GM06990 (cell line): ENCODE measurements at places on chromosomes 2 and 18.

DNA sequence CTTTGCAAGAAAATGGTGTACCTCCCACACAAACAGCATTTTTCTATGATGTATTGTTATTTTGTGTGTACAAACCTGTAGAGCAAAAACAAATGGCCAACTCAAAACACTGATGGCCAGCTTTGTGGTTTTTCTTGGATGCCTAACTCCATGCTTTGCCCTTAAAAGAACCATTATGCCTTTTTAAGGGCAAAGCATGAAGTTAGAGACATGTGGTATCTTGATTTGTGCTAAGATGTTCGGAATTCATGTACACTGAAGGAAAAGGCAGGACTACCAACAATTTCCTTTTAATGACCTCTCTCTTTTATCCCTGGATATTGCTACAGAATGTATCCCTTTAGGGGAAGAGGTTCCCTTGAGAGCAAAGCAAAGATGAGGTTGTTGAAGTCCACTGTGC is 273.6 kb downstream of the SCG2 start:
- DNase-seq, result no peak

- no peak for DNase-seq
Observed at GRCh38 chr2:206082298-206082843, 3.6 kb downstream of the INO80D start.

DNA sequence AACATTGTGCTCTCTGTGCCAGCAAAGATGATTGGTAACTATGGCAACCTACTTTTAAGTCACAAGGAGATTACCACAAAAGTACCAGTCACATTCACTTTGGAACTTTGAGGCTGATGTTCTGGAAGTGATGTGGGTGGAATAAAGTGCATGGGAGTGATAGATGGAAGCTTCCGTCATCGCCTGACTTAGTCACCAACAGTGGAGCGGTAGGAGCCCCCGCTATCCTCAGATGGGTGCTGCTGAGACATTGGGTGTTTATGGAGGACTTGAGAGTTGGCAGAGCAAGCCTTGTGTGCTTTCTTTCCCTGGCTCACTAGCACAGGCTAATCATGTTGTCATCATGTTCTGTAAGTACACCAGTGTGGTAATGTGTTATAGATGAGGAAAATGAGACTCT is 4.6 kb downstream of the PPP1R7 start:
- DNase-seq, result no peak

GRCh38 chr2:53672881-53673522 is 94.6 kb upstream of the CHAC2 start:
- DNase-seq, result no peak

DNA sequence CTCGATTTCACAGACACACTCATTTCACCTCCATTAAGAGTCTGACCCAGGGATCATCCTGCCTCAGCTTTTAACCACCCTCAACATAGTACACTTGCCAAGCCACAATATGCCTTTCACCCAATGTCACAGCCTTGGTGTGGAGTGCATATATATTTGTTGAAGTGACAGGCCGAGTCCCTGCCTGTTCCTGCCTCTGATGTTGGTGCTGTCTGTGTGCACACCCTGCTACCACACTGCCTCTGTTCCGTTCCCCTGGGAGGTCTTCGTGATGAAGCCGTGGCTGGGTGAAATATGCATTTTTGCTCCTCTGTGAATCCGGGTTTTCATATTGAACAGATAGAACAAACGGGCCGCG is 90.3 kb downstream of the RNF144A start:
- no peak for DNase-seq

DNA sequence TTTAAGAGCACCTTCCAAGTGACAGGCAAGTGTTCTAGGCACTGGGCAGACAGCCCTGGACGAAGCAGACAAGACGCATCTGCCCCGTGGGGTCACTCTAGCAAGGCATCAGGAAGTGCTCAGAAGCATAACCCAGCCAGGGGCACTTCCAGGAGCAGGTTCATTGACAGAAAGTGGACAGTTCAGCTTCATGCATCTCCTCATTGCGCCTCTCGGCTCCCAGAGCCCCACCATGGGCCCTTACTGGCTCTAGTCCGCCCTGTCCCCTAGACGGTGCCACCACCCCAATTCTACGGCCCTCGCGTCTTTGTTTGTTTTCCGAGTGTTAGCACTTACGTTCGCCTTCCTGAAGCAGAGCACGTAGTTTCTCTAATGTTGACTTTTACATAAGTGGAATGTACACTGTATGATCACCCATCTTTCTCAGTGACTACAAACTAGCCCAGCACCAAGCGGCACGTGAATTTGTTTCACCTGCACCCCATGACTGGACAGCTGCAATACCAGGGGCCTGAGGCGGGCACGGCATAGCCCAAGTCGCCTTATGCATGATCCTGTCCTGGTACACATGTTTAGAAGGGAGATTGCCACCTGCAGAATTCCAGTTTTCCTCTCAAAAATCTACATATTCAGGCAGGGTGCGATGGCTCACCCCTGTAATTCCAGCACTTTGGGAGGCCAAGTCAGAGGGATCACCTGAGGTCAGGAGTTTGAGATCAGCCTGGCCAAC is 33.2 kb downstream of the SNED1 start:
- no peak for DNase-seq

DNA sequence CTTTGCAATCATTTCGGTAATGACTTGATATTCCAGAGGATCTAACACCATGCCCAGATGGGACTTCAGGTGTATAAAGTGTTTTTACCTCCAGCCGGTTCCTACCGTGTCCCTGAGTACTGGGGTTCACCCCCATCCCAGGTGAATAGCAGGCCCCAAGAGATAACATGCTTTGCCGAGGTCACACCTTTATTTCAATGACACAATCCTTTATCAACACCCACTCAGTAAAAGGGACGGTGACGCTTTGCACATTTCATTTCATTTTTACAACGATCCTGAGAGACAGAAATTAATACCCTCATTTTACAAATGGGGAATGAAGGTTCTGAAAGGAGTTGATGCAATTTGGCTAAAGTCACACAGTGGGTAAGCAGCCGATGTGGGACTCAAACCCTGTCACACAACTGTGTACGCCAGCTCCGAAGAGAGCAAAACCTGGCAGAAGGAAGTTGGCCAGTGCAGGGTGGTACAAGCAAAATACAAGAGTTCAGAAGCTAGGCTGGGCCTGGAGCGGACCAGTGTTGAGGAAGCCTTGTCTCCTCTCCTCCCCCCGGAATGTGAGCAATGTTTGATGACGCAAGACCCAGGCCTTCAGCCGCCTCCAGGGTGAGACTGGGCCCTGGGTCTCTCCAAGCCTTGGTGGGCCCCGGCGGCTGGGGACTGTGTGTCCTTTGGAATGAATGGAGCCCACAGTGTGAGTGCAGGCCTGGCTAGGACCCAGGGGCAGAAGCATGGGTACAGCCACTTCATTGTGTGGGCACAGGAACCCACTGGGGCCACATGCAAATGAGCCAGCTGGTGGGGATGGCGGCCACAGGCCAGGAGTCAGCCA is 139.6 kb upstream of the MYCN start:
- no peak for DNase-seq

DNA sequence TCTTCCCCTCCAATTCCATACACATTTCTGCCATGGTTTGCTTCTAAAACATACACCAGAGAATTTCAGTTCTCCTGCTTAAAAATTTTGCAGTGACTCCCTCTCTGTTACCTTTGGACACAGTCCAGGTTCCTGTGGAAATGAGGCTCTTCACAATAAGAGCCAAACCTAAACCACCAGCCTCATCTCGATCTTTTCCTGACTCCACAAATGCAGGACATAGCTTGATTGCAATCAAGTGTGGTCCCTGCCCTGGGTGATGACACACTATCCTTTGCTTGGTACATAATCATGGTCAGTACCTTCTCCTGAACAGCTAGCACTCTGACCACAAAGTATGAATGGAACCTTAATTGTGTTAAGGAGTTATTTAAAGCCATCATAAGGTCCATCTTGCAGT is 134.9 kb upstream of the CHAC2 start:
- DNase-seq, result no peak

DNA sequence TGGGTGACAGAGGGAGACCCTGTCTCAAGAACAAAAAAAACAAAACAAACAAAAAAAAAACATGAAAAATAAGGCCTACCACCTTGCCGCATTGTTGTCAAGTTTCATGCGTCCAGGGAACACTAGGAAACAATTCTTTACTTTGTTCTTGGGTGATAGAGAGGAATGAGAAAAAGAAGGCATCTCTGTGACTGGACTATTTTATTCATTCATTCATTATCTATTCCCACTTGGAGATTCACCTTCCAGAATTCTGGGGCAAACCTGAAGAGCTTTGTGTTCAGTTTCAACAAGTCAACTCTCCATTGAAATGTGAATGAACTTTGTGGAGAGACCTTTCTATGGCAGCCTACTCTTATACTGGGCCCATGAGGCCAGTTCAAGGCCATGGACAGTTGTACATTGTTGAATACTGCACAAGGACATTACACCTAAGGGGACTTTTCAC is 88.5 kb upstream of the NDUFV2 start:
- DNase-seq, result no peak

DNA sequence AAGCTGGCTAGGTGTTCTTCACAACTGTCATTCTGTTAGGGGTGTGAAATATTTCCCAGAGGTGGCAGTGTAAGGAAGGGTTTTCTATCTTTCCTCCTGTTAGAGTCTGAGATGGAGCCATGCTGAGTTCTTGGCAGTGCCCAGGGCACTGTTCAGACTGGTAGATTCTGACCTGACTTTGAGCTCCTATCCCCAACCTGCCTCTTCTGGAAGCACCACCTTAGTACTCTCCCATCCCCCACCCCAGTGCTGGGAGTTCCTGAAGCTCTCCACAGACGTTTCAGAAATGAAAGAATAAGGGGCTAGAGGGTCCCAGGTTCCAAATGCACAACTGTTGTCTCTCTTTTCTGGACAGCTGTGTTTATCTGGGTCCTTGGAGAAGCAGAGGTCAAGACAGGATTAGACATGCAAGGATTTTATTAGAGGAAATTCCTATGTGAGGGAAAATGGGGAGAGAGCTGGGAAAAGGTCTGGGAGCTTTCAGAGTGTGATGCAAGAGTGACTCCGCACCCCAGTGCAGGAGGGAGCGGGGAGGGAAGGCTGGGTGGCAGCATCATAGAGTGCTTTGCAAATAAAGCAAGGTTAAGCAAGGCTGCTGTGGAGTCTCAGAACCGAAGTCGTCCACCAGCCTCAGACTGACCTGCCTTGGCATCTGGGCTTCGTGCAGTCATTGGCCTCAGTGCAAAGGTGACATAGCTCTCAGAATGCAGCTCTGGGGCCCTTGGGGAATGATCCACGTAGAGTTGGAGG is 75.5 kb downstream of the SLC4A3 start:
- DNase-seq, result no peak

GRCh38 chr2:26503231-26503880 is 25.4 kb upstream of the OTOF start:
- DNase-seq, result peak; percentile 52

DNA sequence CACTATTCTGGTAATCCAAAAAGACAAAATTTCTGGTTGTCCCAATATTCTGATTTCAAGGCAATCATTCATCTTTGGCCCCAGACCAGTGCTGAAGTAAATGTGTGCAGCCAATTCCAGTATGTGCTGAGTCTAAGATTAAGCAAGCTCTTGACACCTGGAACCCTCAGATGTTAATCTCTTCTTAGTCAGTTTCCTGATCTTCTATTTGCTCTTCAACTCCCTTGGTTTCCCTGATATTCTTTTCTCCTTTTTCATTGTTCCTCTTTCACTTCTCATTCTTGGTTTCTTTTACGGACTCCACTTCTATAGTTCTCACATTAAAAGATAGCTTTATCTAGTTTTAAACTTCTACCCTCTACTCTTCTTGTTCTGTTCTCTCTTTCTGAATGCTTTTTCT is 445.7 kb upstream of the FANCL start:
- DNase-seq, result no peak

DNA sequence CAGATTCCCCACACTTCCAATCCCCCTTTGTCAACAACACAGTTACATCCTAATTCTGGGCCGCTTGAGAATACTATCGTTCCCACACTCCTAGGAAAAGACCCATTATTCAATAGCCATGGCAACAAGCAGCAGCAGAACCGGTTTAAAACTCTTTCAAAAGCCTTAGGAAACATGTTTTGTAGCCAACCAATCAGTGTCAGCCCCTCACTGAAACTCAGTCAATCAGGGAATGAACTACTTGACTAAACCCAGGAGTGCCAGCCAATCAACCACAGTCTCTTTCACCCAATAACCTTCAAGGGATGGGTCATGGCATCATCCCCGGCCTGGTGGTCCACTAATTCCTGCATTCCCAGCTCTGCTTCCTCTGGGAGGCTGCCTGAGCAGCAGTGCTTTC is 204.8 kb upstream of the HS6ST1 start:
- DNase-seq, result no peak

- no peak for DNase-seq
Observed at GRCh38 chr2:232937278-232937906, 67.3 kb downstream of the SNORC start.

GRCh38 chr2:216328347-216328746 is 43.9 kb downstream of the MARCHF4 start:
- DNase-seq, result no peak

DNA sequence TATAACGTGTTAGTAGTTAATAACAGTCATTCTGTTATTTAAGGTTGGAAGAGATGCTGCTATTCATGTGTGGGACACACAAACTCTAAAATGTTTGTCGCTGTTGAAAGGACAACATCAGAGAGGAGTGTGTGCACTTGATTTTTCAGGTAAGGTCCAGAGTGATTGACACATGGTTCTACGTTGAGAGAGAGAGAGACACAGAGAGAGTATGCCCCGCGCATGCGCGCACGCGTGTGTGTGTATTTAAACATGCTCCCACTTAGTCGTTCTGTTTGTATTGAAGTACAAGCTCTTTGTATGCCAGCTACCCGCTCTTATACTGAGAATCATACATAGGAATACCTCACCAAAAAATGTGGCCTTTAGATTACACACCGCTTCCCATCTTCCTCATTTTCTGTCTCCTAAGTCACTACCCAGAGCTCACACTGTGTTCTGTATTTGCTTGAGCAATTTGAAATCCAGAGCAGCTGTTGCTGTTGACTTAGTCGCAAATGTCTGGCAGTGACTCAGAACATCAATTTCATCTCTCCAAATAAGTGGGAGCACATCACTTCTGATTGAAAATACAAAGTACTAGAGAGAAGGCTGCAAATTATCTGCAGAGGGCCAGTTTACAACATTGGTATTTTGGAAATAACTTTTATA is 148.1 kb downstream of the EML6 start:
- DNase-seq, result no peak

- DNase-seq, result no peak
Observed at GRCh38 chr2:232728785-232729184, 31.7 kb downstream of the GIGYF2 start.

- no peak for DNase-seq
Observed at GRCh38 chr18:25453556-25454269, 101.7 kb upstream of the ZNF521 start.

- DNase-seq, result no peak
Observed at GRCh38 chr2:178286636-178287035, 92.3 kb downstream of the OSBPL6 start.
